ENCODE measurements at places on chromosomes 7 and 10.

DNA sequence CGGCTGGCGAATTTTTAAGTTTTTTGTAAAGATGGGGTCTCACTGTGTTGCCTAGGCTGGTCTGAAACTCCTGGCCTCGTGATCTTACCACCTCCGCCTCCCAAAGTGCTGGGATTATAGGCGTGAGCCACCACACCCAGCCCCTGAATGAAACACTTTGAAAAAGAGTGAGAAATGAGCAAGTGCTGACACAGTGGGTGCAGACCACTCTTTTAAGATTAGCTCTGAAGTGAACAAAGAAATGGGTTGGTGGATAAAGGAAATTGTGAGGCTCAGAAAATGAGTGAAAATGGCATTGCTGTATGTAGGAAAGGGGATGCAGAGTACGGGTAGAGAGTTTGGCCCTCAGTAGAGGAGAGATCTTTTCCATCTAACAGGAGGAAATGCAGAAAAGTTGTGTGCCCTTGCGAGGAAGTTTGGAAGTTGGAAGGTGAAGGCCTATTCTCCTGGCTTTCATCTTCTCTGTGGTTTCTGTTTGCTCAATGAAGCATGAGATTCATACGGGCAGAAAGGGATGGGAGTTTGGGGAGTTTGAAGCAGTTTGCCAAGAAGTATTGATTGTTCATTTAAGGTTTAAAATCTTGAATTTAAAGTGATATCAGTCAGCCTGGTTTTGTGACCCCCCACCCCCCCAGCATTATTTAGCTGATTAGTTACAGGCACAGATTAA, 11.0 kb downstream of the MAPK8 start:
- DNase-seq, result no peak

GRCh38 chr10:63478564-63478963, 12.8 kb upstream of the JMJD1C start:
- no peak for DNase-seq

DNA sequence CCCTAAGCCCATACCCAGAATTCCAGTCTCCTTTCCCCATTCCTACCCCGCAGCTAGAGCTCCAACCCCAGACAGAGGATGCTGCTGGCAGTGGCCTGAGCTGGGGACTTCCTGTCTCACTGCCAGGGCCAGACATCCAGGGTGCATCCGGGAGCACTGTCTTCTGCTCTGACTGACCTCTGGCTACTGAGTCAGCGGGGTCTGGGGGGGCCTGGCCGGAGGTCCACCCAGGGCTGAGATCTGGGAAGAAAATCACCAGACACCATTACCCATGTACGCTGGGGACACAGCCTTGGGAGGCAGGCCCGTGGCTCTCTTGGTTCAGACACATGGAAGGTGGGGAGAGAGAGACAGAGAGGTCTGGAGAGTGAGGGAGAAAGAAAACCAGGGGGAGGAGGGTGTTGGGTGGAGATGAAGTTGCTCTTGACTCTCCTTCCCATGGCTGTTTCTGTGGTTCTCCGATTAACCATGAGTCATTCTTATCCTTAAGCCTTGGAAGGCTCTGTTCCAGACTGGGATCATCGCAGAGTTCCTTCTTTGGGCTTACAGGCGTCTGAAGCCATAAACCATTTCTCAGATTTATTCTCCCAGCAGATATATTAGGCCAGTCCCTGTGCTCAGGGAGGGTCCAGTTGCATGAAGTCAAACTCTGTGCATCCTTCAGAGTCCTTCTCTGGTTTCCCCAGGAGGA, 23.6 kb downstream of the TSPAN15 start:
- DNase-seq, result no peak

GRCh38 chr7:23687011-23687410, 7.0 kb downstream of the FAM221A start:
- DNase-seq, result no peak

DNA sequence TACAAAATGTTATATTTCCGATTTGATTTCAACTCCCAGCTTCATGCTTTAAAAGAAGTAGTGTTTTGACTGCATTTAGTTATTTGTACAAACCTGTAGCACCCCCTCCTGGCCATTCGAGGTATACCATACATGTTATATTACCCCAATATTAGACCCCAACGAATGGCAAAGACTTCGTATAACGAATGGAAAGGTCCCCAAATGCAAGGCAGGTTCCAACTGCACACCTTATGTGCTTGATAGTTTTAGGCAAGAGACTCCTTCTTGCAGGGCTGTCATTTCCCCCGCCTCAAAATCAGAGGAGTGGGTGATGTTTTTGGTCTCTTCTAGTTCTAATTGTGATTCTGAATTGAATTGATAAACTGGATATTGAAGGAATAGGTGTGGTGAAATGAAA, 101.1 kb upstream of the TARP start:
- DNase-seq, result peak; percentile 60

- no peak for DNase-seq
Measured at GRCh38 chr7:29485339-29486190, 78.1 kb upstream of the PRR15 start.

- DNase-seq, result no peak
Measured at GRCh38 chr7:106127984-106128780, 16.1 kb upstream of the SYPL1 start.

- no peak for DNase-seq
Measured at GRCh38 chr7:108136191-108136688, 6.1 kb upstream of the LAMB4 start.

GRCh38 chr10:97714401-97715258, 1.1 kb downstream of the MARVELD1 start:
- no peak for DNase-seq

DNA sequence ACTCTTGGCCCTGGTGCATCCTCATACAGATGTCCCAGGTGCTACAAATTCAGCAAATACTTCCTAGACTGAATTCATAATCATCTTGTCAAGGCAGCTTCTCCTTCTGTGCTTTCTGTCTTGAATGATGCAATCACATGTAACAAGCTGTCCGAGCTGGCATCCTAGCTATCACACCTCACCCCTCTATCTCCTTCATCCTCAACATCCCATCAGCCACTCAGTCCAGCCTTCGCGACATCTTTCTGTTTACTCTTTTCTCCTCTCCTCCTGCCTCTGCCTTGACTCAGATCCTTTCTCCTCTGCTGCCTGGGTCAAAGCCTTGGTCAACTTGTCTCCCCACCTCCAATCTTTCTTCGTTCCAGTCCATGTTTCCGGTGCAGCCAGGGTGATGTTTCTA, 240.4 kb upstream of the CELF2 start:
- DNase-seq, result no peak

DNA sequence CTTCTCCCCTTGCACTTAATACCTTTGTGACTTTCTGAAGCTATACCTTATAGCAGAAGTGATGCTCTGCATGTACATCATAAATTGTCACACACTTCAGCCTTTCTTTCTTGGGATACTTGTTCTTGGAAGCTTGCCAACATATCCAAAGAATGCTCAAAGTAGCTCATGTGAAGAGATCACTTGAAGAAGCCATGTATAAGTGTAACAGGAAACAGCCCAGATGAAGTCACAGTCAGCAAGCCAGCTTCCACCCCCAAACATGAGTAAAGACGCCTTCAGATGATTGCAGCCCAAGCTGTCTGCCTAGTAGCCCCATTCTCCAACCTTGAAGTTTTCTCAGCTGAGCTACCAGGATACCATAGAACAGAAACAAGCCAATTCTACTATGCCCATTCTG, 50.9 kb downstream of the DGKB start:
- no peak for DNase-seq

DNA sequence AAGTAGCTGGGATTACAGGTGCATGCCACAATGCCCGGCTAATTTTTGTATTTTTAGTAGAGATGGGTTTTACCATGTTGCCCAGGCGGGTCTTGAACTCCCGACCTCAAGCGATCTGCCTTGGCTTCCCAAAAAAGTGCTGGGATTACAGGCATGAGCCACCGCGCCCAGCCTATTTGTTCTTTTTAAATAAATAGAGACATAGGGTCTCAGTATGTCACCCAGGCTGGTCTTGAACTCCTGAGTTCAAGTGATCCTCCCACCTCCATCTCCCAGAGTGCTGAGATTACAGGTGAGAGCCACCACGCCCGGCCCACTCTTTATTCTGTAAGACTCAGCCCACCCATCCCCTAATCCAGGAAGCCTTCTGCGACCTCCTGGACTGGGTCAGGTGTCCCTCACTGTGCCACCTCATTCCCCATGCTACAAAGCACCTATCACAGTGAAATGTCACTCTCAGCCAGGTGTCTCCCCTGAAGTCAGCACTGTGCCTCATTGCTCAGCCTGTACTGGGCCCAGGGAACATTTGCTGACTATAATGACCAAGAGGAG, 2.8 kb downstream of the TMEM120A start:
- no peak for DNase-seq

DNA sequence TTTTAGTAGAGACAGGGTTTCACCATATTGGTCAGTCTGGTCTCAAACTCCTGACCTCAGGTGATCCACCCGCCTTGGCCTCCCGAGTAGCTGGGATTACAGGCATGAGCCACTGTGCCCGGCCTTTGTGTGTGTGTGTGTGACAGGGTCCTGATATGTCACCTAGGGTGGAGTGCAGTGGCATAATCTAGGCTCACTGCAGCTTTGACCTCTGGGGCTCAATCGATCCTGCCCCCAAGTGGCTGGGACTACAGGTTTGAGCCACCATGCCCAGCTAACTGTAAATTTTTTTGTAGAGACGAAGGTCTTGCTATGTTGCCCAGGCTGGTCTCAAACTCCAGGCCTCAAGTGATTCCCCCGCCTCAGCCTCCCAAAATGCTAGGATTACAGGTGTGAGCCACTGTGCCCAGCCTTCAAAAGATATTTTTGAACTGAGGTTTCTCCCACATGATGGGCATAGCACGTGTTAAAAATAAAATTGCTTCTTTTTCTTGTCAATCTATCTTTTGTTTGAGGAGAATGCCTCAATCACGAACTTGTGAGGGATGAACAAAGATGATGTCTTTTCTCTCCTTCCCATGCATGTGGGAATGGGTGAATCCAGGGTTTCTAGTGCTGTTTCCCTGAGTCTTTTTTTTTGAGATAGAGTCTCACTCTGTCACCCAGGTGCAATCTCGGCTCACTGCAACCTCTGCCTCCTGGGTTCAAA, 30.8 kb upstream of the PSAP start:
- DNase-seq, result no peak

- no peak for DNase-seq
Measured at GRCh38 chr10:118971187-118971586, 58.3 kb upstream of the NANOS1 start.

DNA sequence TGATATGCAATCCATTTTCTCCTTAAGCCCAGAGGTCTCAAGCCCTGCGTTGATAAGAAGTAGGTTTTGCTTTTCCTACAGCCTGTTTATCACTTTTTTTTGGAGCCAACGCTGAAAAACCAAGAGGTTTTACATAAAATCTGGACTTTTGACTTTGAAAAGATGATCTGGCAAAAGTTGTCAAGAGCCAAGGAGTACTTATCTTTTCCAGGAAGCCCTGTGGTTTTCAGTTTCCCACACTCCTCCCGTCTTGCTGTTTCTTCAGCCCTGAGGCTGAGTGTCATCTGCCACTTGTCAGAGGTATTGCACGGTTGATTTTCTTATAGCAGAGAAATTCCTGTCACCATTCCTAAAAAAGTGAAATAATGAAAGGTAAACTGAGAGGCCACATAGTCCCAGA, 108.7 kb downstream of the TYW1 start:
- no peak for DNase-seq

DNA sequence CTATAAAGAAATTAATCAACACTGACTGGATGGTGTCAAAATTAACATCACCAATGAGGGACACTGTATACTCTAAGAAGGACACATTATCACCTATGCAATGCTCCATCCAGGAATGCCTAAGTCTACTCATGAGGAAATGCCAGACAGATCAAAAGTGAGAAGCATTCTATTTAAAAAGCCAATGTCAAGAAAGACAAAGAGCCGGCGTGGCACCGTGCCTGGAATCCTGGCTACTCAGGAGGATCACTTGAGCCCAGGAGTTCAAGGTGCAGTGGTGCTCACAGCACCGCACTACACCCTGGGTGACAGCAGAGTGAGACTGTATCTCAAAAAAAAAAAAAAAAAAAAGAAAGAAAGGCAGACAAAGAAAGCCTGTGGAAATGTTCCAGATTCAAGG, 45.5 kb upstream of the ANAPC16 start:
- DNase-seq, result no peak

DNA sequence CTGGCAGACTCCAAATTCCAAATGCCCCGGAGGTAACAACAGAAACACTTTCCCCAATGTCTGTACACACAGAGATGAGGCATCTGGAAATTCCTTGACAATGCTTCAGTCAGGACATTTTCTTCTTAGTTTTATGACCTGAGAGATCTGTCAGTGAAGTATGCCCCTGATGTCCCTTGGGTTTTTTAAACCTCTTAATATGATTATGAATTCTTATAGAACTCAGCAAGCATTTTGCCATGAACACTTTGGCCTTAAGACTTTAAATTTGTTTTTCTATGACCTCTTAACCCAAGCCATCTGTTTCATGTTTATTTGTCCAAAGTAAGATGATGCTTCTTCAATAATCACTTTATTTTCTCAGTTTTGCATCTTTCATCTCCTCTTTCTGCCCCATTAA, 1206.2 kb downstream of the GATA3 start:
- no peak for DNase-seq

GRCh38 chr10:69047111-69047832, 40.6 kb upstream of the SRGN start:
- DNase-seq, result no peak

DNA sequence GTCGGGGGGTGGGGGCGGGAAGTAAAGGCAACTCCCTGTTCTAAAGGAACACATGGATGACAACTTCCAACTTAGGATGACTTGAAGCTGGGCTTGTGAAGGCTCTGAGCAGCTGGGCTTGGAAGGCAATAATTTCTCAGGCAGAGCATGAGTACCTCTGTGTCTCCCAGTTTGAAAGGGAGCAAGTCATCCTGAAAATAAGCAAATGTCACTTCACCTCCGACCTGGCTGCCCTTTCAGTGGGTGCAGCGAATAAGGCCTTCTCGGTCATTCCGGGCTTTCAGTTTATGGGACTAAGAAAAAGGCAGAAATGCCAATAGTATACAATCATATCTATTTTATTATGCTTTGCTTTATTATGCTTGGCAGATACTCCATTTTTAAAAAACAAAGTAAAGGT, 15.3 kb upstream of the ADAMTS14 start:
- no peak for DNase-seq

GRCh38 chr10:35511647-35512046, 93.5 kb upstream of the GJD4 start:
- no peak for DNase-seq

DNA sequence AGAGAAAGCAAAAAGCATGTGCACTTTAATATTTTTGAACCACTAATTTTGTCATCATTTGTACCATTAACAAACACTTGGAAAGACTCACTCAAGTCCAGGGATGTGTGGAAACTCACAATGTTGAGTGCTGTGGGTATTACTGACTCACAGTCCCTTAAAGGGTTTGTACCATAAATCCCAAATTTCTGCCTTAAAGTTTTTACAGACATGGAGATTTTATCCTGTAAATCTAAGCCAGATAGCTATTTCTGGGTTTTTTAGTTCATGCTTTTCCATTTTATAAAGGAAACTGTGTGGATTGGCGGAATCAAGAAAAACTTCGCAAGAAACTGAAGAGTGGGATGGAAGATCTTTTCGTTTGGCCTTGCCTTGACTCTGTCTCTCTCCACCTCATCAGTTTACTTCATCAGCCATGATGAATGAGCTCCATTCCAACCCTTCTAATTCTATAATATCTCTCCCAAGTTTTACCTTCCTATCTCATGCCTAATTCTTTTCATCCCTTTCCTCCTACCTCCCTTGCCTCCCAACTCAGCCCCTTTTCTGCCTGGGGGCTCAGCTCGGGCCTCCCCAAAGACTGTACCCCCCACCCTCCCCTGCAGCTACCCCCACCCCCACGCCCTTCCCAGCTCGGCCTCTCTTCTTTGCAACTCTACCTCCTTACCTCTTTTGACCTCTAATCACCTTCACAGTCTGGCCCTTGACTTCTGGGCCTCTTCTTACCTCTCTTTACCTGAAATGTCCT, 218.5 kb upstream of the MKLN1 start:
- no peak for DNase-seq

GRCh38 chr7:4820405-4820966, 41.3 kb downstream of the PAPOLB start:
- no peak for DNase-seq
